A172 (cell line): ENCODE measurements at places on chromosomes 2 and 18. TPM values are rescaled to one million over a fixed set of nuclear protein-coding genes. Genes with fewer than 3 reads are reported as not detected.

DNA sequence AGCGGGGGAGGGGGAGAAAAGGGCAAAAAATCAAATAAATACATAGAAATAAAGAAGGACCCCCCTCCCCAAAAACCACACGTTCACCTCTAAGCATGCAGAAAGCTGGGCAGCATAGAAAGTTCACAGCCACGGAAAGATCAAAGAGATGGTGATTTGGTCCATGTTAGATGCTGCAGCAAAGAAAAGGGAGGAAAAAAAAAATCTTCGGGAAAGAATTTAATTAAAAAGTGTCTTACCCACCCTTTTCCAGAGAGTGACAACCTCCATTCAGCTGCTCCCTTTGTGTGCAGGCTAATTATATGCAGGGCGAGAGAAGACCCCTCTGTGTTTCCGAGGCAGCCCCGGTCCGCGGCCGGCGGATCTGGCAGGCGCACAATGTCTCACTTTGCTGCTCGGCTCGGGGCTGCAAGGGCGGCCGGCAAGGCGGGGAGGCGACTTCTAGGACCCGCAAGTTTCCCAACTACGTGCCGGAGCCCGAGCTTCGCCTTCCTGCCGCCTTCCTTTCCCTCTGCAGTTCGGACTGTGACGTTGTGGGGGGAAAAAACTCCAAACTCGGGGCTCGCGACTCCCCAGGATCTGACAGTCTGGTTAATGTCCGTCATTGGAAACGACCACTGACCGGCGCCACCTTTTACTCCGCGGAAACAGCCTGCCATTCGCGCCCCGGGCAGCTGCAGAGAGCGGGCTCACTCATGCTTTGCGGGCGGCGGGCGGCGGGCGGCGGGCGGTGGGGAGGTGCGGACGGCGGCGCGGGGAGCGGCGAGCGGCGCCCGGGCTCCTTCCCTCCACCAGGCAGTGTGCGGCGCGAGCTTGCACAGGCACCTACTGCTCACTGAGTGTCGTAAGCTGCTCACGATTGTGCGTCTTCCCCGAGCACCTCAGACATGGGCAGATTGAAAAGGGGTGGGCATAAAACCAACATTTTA is at the start of gene LRRTM1:
Gene LRRTM1 (minus strand): TSS at position 844 of the 929 bp plus-strand sequence. CDS start 933 bp downstream, outside the sequence.
- DNase-seq = no peak

DNA sequence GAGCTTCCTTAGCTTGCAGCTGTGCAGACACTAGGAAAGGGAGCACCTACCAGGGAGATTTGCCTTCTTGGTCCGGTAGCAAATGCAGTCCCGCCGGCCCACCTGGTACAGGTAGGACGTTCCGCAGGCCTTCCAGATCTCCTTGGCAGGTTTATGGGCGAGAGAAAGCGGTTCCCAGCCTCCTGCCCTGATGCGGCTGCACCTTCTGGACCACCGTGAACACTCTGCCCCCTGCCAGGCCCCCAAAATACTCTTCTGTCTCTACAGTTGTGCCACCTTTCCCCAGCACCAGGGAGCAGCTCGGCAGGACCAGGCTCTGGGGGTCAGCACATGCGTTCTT is 67.4 kb downstream of the HNRNPLL start:
- DNase-seq = no peak

- DNase-seq = peak; percentile 8
These were observed 82.2 kb downstream of the EPAS1 start for GRCh38 chr2:46379213-46380037.

- DNase-seq = peak; percentile 26
These were observed 564 bp downstream of the LPIN2 start for GRCh38 chr18:3012136-3013023.

DNA sequence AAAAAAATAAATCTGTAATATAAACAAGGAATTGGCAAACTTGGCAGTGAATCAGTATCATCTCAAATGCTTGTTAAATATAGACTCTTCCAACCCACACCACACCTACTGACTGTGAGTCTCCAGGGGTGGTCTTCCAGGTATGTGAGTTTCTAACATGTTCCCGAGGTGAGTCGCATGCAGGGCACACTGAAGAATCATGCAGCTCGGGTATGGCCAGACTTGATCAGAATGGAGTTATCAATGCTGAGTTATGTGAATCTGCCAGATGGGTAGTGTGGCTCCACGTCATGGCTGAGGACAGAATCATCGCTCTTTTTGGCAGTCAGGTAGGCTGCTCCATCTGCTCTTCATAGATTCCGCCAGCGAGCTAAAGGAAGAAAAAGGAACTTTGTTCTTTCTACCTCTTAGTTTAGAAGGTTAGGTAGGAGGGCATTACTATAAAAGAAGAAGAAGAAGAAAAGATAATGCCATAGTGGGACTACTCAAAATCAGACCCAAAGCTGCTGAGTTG is 1279.7 kb upstream of the ZEB2 start:
- no peak for DNase-seq

GRCh38 chr18:76472829-76473228 is 22.2 kb downstream of the ZNF516 start:
- DNase-seq = no peak

DNA sequence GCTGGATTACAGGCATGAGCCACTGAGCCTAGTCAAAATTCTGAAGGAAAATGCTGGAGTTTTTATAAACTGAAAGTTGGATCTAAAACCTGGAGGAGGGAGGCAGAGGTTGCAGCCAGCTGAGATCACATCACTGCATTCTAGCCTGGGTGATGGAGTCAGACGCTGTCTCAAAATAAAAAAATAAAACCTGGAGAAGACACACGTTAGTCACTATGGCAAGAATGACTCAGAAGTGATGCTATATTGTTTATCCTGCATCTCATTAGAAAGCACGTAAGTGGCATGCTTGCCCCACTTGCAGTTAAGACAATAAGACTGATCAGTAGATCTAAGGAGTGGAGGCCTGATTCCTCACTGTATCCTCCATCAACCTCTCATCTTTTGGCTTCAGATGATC is 106.6 kb upstream of the STON1 start:
- peak; percentile 71 for DNase-seq

DNA sequence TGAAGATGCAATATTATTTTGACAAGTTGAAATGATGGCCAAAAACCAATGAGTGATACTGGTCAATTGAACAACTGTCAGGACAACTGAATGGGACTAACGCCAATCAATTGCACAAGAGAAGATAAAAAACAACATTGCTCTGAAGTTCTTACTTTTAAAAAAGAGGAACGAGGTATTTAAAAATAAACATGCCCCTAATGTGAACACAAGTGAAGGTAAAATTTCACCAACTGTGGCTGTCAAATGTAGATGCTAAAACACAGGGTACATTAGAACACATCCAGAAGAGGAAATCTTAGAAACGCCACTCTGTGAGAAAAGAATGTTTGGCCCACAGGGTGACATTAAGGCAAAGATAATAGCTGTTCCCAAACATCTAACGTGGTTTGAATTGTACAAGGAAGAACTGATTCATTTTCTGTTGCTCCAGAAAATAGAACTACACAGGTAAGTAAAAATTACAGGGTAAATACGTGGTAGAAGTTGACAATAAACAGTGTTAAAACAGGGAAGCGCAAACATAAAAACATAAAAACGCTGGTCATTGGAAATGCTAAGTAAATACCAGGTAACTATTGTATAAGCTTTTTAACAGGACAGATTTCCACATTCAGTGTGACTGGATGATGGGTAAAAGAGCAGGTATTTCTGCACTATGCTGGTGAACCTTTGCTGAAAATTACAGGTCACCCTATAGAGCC is 20.3 kb downstream of the LONRF2 start:
- DNase-seq = no peak

- DNase-seq = peak; percentile 62
These were observed 348.7 kb upstream of the GALNT5 start for GRCh38 chr2:156908825-156909224.

DNA sequence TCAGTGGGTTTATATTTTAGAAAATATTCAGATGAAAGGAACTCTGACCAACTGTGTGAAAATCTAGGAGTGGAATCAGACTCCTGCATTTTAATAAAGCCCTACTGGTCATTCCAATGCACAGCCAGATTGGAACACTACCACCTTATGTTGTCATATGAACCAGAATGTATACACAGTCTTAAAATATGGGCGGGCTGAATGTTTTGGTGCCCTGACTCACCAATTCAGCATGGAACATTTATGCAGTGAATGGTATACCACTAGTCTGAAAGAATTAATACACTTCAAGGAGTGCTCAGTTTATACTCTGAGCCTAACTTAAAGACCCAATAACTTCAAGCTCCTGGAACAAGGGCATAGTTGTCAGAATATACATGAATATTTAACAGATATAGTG is 280.9 kb upstream of the TCF4 start:
- DNase-seq = no peak

GRCh38 chr2:21774691-21775368 is 651.1 kb downstream of the TDRD15 start:
- DNase-seq = no peak

- DNase-seq = no peak
These were observed 10.1 kb upstream of the ADI1 start for GRCh38 chr2:3529316-3530025.

DNA sequence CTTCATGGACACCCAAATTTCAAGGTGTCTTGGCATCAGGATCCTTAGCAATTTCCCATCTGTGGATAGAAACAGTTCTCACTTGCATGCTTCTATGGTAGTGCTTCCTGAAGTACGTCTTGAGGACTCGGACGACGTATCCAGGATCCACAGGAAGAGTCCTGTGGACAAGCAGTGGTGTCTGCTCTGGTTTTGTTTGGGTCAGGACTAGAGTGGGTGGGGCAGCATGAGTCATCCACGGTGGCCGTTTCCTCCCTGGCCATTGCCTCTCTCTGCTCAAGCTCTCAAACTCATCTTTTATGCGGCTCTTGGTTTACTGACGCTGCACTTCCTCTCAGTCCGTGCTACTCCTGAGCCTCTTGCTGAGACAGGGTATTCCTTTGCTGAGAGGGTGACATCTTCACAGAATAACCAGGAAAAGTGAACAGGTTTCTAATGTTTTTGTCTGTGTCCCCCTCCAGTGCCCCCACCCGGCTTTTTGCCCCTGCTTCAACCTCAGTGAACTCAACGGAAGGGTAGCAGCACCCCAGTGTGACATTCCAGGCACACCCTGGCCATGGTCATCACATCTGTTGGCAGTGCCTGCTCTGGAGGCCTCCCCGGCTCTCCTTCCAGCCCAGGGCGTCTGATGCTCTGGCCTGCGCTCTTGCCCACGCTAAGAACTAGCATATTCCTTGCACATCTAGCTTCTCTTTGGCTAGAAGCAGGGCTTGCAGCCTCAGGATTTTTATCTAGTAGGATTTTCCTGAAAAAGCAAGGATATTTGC is 62.2 kb downstream of the ARMC9 start:
- peak; percentile 69 for DNase-seq

DNA sequence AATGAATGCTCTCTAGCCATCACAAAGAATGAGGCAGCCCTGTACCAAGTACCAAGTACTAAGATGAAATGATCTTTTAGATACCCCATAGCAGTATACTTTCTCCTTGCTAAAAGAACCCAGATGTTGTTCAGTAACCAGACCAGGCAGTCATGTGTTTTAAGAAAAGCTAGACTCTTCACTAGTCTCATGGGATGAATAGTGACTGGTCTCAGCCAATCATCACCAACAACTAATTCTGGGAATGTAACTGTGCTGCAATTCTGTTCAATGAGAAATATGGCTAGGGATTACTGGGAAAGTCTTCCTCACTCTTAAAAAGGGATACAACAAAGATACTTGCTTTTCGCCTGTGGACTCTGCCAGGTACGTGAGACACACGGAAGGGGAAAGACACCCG is 29.5 kb downstream of the MBOAT2 start:
- DNase-seq = no peak

- DNase-seq = peak; percentile 91
These were observed 111.3 kb upstream of the TLK1 start for GRCh38 chr2:171271971-171272436.

DNA sequence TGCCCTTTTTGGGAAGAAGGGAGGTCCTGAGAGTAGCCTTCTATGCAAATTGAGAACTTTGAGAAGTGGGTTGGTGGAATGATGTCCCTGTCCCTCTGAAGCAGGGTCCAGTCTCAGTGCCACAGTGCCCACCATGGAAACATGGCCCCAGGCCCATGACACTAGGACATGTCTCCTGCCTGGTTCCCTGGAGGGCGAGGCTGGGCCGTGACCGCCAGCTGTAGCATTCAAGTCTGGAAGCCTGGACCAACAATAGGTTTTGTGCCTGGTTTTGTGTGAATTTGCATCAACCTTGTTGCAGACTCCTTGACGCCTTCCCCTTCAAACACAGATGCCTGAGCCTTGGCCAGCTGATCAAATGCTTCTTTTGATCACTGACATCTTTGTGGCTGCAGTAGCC is 27.5 kb downstream of the ARID5A start:
- no peak for DNase-seq

DNA sequence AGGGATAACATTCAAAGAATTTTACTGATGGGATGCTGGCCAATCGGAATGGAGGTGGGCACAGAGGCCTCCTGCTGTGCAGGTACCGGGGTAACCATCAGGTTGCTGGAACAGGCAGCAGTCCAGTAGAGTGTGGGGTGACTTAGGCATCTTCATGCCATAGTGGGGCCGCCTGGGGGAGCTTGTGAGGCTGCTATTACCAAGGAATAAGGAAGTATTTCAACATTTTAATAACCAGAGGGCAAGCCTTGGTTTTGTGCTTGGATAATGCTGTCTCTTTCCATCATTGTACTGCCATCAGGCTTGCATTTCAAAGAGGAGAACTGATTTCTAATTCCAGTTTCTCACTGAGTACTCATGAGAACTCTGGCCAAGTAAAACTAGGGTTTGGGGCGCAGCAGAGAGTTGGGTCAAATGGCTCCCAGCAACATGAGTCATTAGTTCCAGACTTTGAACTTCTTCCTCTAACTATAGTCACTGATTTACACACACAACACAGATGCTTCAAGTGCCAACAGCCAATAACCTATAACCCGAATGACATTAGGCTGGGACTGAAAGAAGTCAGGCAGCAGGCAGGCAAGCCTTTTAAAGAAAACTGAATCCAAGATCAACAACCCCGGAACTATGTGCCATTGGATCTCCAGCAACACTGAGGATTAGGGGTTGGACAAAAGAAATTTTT is 56.1 kb upstream of the FHL2 start:
- peak; percentile 66 for DNase-seq

- no peak for DNase-seq
These were observed 142.6 kb downstream of the SETBP1 start for GRCh38 chr18:44823286-44823685.

GRCh38 chr2:113675875-113676274 is 48.8 kb downstream of the RABL2A start:
- DNase-seq = no peak

GRCh38 chr2:48527226-48527885 is 2.6 kb upstream of the STON1 start:
- no peak for DNase-seq

The LBX2 gene
- 0.45 TPM in 1 of 2 replicates, not detected in the other for total RNA-seq

The KCNK3 gene
- 0.05 and 0.60 TPM in 2 replicates for total RNA-seq

The HDAC4 gene
- 4.6 and 10.9 TPM in 2 replicates for total RNA-seq

The CROCC2 gene
- total RNA-seq = 0.02 TPM in 1 of 2 replicates, not detected in the other

The PTH2R gene
- total RNA-seq = not detected in 2 replicates

The TNFAIP6 gene
- 0.21 and 2.0 TPM in 2 replicates for total RNA-seq

The TSPYL6 gene
- not detected in 2 replicates for total RNA-seq

The IL1A gene
- 0.05 TPM in 1 of 2 replicates, not detected in the other for total RNA-seq

The CFC1 gene
- total RNA-seq = not detected in 2 replicates

The REV1 gene
- total RNA-seq = 29.2 and 34.1 TPM in 2 replicates

The CKAP2L gene
- 18.0 and 21.0 TPM in 2 replicates for total RNA-seq
